Cardiac septum (tissue), 1 donor: ENCODE measurements at places on chromosomes 1 and 21. TPM values are rescaled to one million over a fixed set of nuclear protein-coding genes. Genes with fewer than 3 reads are reported as not detected.
A peak's percentile ranks its signal among the peaks of the same experiment; 100 is the strongest.

DNA sequence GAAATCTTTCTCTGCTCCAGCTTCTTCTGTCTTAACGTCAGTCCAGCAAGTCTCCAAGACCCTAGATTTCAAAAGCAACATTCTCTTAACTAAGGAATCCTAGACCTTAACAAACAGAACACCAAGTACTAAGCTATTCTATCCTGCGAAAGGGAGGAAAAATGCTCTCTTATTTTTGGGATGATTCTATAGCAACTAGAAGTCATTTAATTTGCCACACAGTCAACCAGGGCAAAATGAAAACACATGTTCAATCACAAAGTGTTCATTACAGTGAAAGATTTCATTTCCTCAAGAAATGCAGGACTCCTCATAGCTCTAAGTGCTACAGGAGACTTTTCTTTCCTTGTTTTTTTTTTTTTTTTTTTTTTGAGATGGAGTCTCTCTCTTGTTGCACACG, 36.2 kb upstream of the DOCK7 start:
- no peak for DNase-seq

DNA sequence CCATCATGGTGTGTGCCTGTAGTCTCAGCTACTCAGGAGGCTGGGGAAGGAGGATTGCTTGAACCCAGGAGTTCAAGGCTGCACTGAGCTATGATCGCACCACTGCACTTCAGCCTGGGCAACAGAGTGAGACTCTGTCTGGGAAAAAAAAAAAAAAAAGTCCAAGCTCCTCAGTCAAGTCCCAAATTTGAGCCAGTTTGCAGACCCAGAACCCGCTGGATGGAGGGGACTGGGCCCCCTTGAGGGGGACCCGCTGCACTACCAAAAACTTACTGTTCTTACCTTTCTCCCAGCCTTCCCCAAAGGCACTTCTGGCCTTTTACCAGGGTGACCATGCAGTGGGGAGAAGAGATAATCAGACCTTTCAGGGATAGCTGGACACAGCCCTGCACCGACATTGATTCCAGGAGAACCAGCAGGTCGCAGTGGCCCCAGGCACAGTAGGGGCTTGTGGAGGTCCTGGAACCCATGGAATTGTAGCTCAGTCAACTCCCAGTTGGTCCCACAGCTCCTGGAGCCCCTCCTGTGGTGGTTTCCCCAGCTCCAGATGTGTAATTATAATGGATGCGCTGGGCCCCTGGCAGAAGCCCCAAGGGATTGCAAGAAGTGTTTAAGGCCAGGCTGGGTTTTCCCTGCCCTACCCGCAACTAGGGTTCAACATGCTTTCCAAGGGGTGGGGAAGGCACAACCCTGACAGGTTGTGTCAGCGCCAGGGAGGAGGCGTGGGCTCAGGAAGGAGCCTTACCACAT, 4.1 kb upstream of the WNT9A start:
- DNase-seq: peak; percentile 46

- DNase-seq: no peak
These were observed 39.5 kb downstream of the IRF2BP2 start for GRCh38 chr1:234570329-234571120.

DNA sequence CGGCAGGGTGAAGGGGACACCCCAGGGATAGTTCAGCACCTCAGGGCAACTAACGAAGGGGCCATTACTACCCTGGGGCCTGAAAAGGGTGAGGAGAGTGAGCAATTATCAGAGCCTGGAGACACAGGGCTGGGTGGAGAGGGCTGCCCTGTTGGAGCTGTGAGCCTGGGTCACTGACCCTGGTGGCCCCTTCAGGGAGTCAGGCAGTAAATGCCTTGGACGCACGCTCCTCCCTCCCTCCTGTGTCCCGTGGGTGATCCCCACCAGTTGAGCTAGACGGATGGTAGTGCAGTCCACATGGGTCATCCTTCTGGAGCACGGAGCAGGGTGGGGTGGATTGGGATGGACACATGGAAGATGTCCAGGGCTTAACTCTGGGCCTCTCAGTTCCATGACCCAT, 305.3 kb downstream of the PTPRU start:
- no peak for DNase-seq

DNA sequence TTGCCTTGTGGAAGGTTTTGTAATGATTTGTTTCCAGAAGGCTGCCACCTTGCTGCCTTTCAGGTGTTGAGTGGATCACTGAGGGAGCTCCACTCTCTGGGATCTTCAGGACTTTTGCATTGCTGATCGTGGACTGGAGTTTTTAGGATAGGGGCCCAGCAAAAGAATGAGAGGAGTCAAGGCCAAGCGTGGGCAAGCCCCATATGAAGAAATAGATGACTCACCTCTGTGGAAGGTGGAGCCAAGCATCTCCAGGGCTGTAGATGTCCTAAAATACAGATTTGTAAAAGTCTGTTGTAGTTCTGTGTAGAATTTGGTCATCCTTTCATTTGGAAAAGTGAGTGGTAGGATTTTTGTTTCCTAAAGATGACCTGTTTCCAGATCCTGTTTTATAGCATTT, 67.0 kb downstream of the ST3GAL3 start:
- no peak for DNase-seq

- DNase-seq: no peak
These were observed 9.0 kb downstream of the IFNAR2 start for GRCh38 chr21:33238565-33239255.

GRCh38 chr1:110565565-110565964, 40.6 kb downstream of the KCNA2 start:
- no peak for DNase-seq

DNA sequence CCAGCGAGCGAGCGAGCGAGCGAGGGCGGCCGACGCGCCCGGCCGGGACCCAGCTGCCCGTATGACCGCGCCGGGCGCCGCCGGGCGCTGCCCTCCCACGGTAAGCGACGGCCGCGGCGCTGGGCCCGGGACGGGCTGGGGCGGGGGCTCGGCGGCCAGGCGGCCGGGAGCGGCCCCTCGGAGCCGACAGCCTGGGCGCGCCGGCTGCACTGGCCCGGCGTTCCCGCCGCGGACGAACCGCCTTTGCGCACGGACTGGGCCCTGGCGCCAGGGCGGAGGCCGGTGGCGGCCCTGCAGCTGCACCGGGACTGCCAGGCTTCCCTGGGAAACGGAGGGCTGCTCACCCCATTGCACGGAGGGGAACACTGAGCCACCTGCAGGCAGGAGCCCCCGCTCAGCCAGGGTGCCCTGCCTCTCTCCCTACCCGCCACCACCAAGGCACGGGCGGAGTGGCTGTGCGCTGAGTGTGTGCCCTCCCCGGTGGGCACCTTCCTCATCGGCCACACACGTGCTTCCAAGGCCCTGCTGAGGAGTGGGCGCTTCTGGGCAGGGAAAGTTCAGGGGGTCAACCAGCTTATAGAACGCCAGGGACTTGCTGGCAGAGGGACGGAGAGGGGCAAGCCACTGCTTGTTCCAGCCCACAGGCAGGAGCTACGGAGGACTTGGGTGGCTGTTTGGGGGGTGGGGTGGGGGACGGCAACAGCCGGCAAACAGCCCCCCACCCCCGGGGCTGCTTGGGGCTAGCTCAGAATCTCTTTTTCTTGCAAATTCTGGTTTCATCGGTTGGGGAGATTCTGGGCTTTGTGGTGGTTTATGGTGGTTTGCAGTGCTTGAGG, 532 bp downstream of the CSF1 start:
- DNase-seq: no peak

DNA sequence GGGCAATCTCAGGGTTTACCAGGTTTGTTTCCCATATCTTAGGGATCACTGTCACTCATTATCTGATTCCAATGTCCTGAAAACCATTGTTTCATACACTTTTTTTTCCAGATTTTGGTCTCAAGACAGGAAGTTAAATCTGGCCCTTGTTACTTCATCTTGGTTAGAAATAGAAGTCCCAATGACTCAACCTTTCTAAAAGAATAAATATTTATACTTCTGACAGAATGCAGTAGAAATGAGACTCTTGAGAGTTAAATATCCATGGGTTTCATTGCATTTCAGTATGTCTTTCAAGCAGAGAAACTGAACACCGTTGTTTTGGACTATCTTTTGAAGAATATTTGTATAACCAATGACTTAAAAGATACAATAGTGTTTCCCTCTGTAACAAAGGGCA, 19.8 kb upstream of the VCAM1 start:
- no peak for DNase-seq

GRCh38 chr1:4830707-4831106, 176.3 kb downstream of the AJAP1 start:
- DNase-seq: no peak

GRCh38 chr21:23809573-23809972, 1797.7 kb downstream of the MRPL39 start:
- no peak for DNase-seq

The ARHGEF16 gene
- 0.57 TPM for total RNA-seq

The NID1 gene
- 42.1 TPM for total RNA-seq

The RORC gene
- 5.9 TPM for total RNA-seq

The TMEM61 gene
- not detected for total RNA-seq

The ARHGEF2 gene
- 95.9 TPM for total RNA-seq
